ENCODE measurements at places on chromosomes 4 and X.

- DNase-seq = no peak
Observed at GRCh38 chr4:177267911-177268310, 41.8 kb upstream of the NEIL3 start.

DNA sequence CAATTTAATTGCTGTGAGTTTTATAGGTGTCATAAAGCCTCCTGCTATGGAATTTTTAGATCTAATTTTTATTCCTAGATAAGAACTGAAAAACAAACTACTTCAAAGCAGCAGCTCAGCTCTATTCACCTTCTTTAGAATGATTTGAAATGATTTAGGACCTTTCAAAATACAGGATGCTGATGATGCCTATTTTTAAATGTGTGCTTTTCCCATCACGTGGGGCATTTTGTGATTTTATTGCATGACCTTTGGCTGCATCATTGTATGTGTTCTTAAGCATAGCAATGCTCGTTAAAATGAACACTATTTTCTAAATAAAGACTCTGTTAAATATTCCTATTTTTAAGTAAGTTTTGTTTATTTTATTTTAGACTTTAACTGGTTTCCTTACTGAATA lies 537.3 kb downstream of the STPG2 start:
- DNase-seq = no peak

GRCh38 chr4:183675625-183676024 lies 16.5 kb downstream of the TRAPPC11 start:
- no peak for DNase-seq

- no peak for DNase-seq
Observed at GRCh38 chr4:40361338-40361737, 26.2 kb downstream of the CHRNA9 start.

DNA sequence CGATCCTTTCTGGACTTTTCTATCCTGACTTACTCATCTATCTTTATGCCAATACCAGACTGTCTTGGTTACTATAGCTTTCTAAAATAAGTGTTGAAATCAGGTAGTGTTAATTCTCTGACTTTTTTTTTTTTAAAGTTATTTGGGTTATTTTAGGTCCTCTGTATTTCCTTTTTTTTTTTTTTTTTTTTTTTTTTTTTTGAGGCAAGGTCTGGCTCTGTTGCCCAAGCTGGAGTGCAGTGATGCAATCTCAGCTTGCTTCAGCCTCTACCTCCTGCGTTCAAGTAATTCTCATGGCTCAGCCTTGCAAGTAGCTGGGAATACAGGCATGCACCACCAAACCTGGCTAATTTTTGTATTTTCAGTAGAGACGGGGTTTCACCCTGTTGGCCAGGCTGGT lies 2.8 kb upstream of the NELFA start:
- no peak for DNase-seq

DNA sequence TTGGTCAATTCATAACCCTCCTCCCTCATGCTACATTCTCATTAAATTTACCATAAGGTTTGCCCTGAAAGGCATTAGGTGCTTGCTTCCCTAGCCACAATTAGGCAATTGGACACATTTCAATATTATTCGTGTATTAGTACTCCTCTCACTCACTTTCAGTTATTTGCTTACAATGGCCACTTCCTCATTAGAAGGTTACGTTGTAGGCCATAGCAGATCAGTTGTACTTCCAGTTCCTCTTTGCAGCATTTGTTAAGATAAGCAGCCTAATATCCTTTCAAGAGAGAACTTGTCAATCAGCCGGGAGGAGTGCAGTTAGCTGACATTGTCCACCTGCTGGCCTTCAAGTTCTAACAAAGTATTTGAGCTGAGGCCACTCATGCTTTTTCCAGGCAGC lies 1017.2 kb downstream of the PCDH7 start:
- DNase-seq = no peak

GRCh38 chr4:41418444-41418843 lies 119.5 kb upstream of the LIMCH1 start:
- no peak for DNase-seq

- no peak for DNase-seq
Observed at GRCh38 chr4:102157984-102158383, 187.3 kb downstream of the SLC39A8 start.

- no peak for DNase-seq
Observed at GRCh38 chrX:10798041-10798440, 177.7 kb upstream of the MID1 start.

GRCh38 chrX:47247206-47247998 lies 14.6 kb downstream of the USP11 start:
- no peak for DNase-seq

- DNase-seq = no peak
Observed at GRCh38 chr4:127709456-127709855, 20.7 kb upstream of the SLC25A31 start.

GRCh38 chr4:152189451-152190179 lies 346.3 kb downstream of the FBXW7 start:
- no peak for DNase-seq

- DNase-seq = no peak
Observed at GRCh38 chrX:13125188-13125587, 80.8 kb upstream of the FAM9C start.

GRCh38 chr4:165915215-165915614 lies 42.2 kb downstream of the TLL1 start:
- no peak for DNase-seq

DNA sequence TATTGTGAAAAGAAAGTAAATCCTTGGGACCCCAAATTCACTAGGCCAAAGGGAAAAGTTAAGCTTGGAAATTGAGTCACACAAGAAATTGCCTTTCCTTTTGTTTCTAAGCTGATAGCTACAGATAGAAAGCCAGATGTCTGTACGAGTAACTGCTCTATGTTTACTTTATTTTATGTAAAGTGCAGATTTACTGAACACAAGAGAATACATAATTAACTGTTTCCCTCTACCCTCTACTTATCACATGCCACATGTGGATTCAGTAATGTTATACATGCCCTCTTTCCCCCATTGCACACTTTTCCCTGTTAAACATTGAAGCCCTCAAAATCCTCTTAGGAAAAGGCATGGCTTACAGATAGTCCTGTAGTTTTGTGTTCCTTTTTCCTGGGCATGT lies 16.5 kb upstream of the TDO2 start:
- DNase-seq = no peak

DNA sequence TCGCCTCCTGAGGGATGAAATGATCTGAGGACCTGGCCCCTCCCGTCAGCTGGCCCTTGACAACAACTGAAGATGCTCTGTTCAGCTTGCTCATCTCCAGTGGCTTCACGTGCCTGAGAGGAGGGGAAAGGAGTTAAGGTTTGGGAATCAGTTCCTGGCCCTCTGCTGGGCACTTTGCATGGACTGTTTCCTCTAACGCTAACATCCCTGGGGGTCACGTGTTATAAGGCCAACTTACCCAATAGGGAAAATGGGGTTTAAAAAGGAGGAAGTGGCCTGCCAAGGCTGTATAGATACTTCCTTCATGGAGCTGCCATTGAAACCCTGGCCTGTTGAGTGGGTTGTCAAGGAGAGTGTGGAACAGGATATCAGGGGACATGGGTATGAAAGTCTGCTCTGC lies 65.6 kb downstream of the OR13H1 start:
- DNase-seq = no peak

- DNase-seq = no peak
Observed at GRCh38 chrX:124342174-124342867, 4.0 kb upstream of the SH2D1A start.

- no peak for DNase-seq
Observed at GRCh38 chr4:48668254-48669017, 111.6 kb downstream of the FRYL start.

GRCh38 chrX:150018931-150019361 lies 80.7 kb upstream of the EOLA2 start:
- no peak for DNase-seq

GRCh38 chrX:97234471-97235081 lies 350.9 kb downstream of the RPA4 start:
- no peak for DNase-seq

DNA sequence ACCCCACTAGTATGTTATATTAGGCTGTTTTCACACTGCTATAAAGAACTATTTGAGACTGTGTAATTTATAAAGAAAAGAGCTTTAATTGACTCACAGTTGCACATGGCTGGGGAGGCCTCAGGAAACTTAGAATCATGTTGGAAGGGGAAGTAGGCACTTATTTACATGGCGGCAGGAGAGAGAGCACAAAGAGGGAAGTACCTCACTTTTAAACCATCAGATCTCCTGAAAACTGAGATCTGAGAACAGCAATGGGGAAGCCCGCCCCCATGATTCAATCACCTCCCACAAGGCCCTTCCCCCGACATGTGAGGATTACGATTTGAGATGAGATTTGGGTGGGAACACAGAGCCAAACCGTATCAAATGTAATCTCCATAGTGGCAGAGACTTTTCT lies 45.4 kb upstream of the XK start:
- no peak for DNase-seq

GRCh38 chrX:11290416-11291102 lies 2.7 kb upstream of the AMELX start:
- DNase-seq = no peak

DNA sequence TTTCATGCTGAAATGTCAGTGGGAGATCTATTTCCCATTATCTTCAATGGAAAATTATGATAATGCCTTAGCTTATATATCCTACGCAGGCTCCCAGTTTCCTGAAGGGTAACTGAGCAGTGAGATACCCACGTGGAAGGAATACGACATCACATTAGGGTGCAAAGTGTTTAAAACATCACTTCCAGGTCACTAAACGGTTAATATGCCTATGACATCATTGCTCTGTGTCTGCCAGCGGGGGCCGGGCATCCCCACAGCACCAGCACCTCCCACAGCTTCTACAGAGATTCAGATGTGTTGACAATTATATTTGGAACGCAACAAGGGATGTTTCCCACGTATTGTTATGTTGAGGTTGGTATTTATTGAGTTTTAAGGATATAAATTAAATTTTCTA lies 27.1 kb downstream of the TMEM271 start:
- no peak for DNase-seq

DNA sequence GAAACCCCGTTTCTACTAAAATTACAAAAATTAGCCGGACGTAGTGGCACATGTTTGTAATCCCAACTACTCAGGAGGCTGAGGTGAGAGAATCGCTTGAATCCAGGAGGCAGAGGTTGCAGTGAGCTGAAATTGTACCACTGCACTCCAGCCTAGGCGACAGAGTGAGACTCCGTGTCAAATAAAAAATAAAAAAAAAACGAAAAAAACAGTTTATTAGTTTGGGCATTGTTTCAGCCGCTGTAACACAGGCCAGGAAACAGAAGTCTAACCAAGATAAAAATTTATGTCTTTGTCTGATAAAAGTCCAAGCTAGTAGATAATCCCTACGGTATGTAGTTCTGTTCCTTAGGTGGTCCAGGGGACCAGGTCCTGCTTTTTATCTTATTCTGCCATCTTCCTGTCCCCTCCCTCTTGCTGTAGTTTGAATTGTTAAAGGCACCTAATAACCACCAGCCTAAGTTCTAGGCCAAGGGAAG lies 21.4 kb downstream of the USO1 start:
- DNase-seq = no peak

DNA sequence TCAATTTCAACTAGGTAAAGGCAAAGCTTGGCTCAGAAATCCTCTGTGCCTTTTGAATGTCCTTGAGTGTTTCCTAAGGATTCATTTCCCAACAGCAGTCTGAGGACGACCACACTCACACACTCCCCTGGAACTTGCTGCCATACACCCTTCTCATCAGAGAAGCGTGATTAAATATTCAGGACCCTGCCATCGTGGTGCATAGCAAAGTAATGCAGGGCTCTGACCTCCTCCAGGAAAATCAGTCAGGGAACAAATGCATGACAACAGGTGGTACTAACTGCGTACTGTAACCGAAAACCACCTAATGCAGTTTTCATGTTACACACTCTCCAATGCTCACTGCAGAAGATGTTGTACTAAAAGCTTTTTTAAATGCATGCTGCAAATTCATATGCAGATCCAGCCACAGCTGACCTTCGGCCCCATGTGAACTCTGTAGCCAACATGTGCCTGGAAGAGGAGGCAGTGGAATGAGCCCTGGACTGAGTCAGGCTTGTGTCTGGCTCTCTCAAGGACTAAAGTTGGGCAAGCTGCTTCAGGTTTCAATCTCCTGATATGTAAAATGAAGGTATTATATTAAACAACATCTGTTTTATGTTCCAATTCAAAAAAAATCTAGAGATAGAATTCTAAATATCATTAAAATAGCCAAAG lies 238.3 kb downstream of the KCNIP4 start:
- no peak for DNase-seq

GRCh38 chrX:12844319-12844718 lies 22.6 kb upstream of the TLR7 start:
- DNase-seq = no peak

GRCh38 chr4:1554246-1554875 lies 129.8 kb downstream of the FAM53A start:
- DNase-seq = no peak

DNA sequence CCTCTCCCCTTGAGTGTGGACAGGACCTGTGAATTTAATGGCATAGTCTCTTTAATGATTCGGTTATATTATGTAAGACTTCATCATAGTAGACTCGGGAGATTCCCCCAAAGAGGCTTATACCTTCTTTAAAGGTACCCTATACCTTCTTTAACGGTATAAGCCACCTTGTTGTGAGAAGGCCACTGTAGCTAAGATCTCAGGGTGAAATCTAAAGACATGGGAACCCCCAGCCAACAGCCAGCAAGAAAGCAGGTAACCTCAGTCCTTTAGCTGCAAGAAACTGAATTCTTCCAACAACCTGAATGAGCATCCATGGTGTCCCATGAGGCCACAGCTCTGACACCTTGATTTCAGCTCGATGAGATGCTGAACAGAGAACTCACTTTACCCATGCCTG lies 931 bp downstream of the DDX60 start:
- no peak for DNase-seq

DNA sequence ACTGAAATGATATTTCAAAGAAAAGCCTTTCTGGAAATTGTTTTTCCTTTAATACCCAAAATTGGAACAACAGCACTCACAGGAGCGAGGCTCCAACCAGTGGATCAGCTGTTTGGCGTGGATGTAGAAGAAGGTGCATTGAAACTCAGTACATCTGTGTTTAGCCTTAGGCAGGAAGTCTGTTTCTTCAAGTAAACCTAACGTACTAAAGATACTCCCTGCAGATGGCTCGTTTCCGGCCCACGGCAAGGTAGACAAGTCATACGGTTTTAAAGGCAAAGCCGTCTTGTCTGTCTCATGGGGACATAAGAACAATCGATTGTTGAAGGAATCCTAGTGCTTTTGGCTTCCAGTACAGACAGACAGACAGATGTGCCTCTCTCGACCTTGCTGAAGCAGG lies 50.0 kb upstream of the CLCN4 start:
- DNase-seq = no peak

- no peak for DNase-seq
Observed at GRCh38 chr4:82802911-82803310, 4.3 kb upstream of the SCD5 start.

Measured in NCI-H2227 treated with DMSO at 0.1 percent for 48 hours (cell line).